Suppressor macrophage treated with lipopolysaccharide for 4 hours (primary cell): ENCODE measurements at places on chromosomes 3 and 15.

- no peak for DNase-seq
Measured at GRCh38 chr15:64634027-64634426, 141.4 kb downstream of the RBPMS2 start.

DNA sequence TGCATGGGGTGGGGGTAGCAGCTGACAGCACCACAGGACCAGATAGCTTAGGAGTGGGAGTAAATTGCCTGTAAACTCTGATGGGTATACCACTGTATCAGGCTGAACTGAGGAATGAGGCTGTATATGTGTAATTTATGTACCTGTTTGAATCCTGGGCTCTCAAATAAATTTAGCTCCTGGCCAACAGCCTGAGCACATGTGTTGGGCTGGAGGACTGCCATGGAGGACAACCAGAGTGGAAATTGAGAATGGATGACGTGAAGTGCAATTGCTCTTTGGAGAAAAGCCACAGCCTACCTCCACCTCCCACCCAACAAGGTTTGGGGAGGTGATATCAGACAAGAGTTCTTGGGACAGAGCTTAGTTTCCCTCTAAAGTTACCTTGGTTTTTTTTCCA lies 328.6 kb upstream of the PROK2 start:
- no peak for DNase-seq

- no peak for DNase-seq
Measured at GRCh38 chr15:90348456-90348855, 3.6 kb upstream of the ZNF774 start.

- DNase-seq = no peak
Measured at GRCh38 chr3:81352867-81353266, 408.6 kb downstream of the GBE1 start.

DNA sequence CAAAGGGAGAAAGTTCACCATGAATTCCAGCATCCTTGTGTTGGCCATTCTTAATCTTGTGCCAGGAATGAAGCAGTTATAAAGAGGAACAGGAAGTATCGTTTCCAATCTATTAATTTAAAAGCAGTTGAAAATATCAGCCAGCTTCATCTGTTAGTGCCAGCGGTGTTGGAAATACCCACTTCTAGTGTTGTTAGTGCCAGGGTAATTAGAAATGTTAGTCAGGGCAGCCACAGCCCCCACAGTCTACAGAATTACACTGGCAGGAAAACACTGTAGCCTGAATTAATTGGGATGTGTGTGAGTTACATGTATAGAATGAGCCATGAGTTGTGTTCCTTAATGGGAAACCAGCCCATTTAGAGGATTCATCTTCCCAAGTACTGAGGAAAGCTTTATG lies 127.8 kb downstream of the GHSR start:
- DNase-seq = peak; percentile 21

DNA sequence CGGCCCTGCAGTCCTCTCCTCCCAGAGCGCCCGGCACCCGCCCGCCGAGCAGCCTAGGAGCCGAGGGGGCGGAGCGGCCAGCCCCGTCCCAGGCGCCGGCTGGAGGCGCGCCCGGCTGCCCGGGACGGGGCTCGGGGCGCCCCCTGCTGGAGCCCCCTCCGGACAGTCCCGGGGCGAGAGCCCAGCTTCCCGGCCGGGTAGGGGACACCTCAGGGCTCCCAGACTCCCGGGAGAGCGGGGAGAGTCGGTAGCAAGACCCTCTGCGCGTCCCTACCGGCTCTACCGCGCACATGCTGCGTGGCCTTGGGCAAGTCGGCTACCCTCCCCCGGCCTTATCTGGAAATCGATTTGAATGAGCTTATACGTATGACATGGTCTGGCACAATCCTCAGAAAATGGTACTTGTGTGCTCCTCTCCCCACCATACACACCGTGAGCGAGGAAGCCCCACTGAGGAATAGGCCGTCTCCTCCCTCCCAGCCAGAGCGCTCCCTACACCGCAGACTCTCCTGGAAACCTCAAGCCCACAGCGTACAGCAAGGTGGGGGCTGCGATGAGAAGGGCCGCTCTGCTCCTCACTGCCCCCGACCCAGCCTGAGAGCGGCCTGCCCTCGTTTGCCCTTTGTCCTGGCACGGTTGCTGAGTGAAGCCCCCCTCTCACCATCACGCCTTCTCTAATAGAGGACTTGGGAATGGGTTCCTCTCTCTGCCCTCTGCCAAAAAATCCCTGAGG lies at the start of gene DAPK2:
TSS of gene DAPK2 (minus strand) at position 65 of the 733 bp plus-strand sequence. CDS start 6,224 bp downstream, outside the sequence.
- DNase-seq = peak; percentile 88

DNA sequence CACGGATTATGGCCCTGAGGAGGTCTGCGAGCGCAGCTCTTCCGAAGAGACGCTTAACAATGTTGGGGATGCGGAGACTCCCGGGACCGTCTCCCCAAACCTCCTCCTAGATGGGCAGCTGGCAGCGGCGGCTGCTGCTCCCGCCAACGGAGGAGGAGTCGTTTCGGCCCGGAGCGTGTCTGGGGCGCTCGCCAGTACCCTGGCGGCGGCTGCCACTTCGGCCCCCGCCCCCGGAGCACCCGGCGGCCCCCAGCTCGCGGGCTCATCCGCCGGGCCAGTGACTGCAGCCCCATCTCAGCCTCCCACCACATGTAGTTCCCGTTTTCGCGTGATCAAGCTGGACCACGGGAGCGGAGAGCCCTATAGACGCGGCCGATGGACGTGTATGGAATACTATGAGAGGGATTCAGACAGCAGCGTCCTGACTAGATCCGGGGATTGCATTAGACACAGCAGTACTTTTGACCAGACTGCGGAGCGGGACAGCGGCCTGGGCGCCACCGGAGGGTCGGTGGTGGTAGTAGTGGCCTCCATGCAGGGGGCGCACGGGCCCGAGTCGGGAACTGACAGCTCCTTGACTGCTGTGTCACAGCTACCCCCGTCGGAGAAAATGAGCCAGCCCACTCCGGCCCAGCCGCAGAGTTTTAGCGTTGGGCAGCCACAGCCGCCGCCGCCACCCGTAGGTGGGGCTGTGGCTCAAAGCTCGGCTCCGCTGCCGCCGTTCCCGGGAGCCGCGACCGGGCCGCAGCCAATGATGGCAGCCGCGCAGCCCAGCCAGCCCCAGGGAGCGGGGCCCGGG lies 1.6 kb downstream of the TSC22D2 start:
- DNase-seq = peak; percentile 84

GRCh38 chr15:33517944-33518343 lies 207.2 kb downstream of the RYR3 start:
- DNase-seq = no peak

- no peak for DNase-seq
Measured at GRCh38 chr15:72967811-72968530, 84.3 kb upstream of the NEO1 start.

- no peak for DNase-seq
Measured at GRCh38 chr3:126867190-126867862, 115.6 kb upstream of the PLXNA1 start.

GRCh38 chr3:79111375-79112052 lies 656.3 kb downstream of the ROBO1 start:
- no peak for DNase-seq

GRCh38 chr3:167163580-167163979 lies 216.5 kb downstream of the ZBBX start:
- DNase-seq = no peak

GRCh38 chr15:95290176-95290974 lies 1040.1 kb upstream of the NR2F2 start:
- DNase-seq = no peak

GRCh38 chr3:8525893-8526292 lies 24.3 kb downstream of the LMCD1 start:
- no peak for DNase-seq

- peak; percentile 56 for DNase-seq
Measured at GRCh38 chr3:11570789-11571495, 72.8 kb downstream of the VGLL4 start.

- DNase-seq = no peak
Measured at GRCh38 chr3:43448098-43448497, 161.8 kb downstream of the SNRK start.

DNA sequence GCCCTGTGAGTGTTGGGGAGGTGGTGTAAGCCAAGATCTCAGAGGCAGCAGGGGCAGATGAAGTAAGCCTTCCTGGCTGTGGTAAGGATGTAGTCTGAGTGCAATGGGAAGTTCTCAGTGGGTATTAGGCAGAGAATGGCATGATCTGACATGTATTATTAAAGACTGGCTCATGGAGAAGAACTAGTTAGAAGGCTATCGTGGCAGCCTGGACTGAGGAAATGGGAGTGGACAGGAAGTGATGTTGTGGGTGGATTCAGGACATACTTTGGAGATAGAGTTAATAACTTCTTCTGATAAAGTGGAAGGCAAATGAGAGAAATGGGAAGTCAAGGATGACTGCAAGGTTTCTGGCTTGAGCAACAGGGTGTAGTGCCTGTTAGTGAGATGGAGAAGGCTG lies 250.9 kb upstream of the CFAP20DC start:
- DNase-seq = peak; percentile 87

- DNase-seq = peak; percentile 26
Measured at GRCh38 chr15:63349156-63349555, 32.5 kb downstream of the CA12 start.
